ENCODE measurements at places on chromosomes 3 and 15. TPM values are rescaled to one million over a fixed set of nuclear protein-coding genes. Genes with fewer than 3 reads are reported as not detected.

The ZNF80 gene
- total RNA-seq, result 2.3 TPM

The AHSG gene
- not detected for total RNA-seq

The EXD1 gene
- total RNA-seq, result not detected

The CFAP91 gene
- total RNA-seq, result 0.77 TPM

The ADAMTS17 gene
- 1.2 TPM for total RNA-seq

The ANKRD34C gene
- total RNA-seq, result not detected

The TOMM70 gene
- 64.5 TPM for total RNA-seq

The DISP2 gene
- 1.1 TPM for total RNA-seq

GRCh38 chr3:180571831-180572598 lies 29.9 kb upstream of the TTC14 start:
- H3K4me1 ChIP-seq, result no peaks in the 10 kb centered on the region
- DNase-seq, result no peak
- no peak overlapping the region for H3K4me3 ChIP-seq
- no peak overlapping the region for H3K27ac ChIP-seq
- H3K36me3 ChIP-seq, result no peaks in the 10 kb centered on the region

DNA sequence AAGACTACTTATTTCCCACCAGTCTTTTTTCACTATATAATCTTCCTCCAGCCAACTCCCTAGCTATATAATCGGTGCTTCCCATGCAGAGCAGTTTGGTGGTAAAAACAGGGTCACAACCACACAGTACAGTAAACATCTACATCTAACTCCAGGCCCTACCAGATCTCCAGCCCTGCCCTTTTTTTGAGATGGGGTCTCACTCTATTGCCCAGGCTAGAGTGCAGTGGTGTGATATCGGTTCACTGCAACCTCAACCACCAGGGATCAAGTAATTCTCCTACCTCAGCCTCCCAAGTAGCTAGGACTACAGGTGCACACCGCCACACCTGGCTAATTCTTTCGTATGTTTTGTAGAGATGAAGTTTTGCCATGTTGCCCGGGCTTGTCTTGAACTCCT lies 49.1 kb upstream of the TLE3 start:
- DNase-seq, result no peak
- H3K36me3 ChIP-seq, result no peaks in the 10 kb centered on the region
- no peaks in the 10 kb centered on the region for H3K4me1 ChIP-seq
- H3K27me3 ChIP-seq, result no peaks in the 10 kb centered on the region
- no peak overlapping the region for H3K4me3 ChIP-seq

GRCh38 chr15:31269816-31270575 lies 56.6 kb upstream of the KLF13 start:
- DNase-seq, result no peak
- peaks cover 48% of the 10 kb centered on the region for H3K4me1 ChIP-seq
- H3K27ac ChIP-seq, result no peak overlapping the region
- no peak overlapping the region for H3K4me3 ChIP-seq
- no peaks in the 10 kb centered on the region for H3K27me3 ChIP-seq
- H3K36me3 ChIP-seq, result no peaks in the 10 kb centered on the region

DNA sequence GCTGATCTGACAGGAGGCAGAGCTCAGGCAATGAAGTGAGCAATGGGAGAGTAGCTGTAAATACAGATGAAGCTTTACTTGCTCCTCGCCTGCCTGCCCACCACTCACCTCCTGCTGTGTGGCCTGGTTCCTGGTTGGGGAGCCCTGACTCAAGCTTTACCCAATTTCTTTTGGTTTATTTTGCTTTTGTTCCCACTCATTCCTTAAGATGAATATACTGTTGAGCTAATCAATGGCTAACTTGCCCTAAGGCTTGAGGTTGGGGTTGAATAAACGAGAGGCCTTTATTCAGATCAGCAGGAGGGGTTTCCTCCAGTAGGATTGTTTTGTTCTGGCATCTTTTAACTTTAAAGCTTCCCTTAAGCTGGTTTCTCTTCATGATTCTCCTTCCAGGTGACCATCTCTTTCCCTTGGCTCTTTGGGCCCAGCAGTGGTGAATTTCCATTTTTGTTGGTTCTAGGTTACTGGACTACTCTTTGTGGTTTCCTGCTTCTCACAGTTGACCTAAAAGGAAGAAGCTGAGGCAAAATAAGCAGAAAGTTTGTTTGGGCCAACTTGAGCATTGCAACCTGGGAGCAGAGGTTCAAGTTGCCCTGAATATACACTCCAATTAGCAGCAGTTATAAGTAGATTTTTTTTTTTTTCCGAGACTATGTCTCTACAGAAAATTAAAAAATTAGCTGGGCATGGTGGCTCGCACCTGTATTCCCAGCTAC lies 44.4 kb downstream of the STARD9 start:
- H3K4me1 ChIP-seq, result no peaks in the 10 kb centered on the region
- H3K27me3 ChIP-seq, result no peaks in the 10 kb centered on the region
- no peaks in the 10 kb centered on the region for H3K36me3 ChIP-seq
- no peak for DNase-seq
- H3K27ac ChIP-seq, result no peak overlapping the region
- H3K4me3 ChIP-seq, result no peak overlapping the region

DNA sequence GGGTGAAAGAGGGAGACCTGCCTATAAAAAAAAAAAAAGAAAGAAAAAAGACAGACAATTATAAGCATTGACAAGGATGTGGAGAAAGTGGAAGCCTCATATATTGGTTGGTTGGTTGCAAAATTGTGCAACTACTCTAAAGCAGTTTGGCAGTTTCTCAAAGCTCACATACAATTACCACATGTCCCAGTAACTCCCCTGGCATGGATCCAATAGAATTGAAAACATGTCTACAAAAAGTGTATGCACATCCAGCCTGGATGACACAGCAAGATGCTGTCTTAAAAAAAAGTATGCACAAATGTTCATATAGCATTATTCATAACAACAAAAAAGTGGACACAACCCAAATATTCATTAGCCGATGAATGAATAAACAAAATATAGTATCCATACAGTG lies 19.5 kb downstream of the SETMAR start:
- no peak for DNase-seq
- H3K27ac ChIP-seq, result peak overlapping the region; percentile 7
- H3K27me3 ChIP-seq, result no peaks in the 10 kb centered on the region

- H3K4me3 ChIP-seq, result no peak overlapping the region
- DNase-seq, result no peak
- no peaks in the 10 kb centered on the region for H3K27me3 ChIP-seq
- no peak overlapping the region for H3K27ac ChIP-seq
- no peaks in the 10 kb centered on the region for H3K36me3 ChIP-seq
These were observed 45.7 kb downstream of the CD86 start for GRCh38 chr3:122100591-122101463.

GRCh38 chr3:23779841-23780240 lies 25.9 kb upstream of the UBE2E1 start:
- no peak overlapping the region for H3K4me3 ChIP-seq
- no peak for DNase-seq
- no peaks in the 10 kb centered on the region for H3K36me3 ChIP-seq

DNA sequence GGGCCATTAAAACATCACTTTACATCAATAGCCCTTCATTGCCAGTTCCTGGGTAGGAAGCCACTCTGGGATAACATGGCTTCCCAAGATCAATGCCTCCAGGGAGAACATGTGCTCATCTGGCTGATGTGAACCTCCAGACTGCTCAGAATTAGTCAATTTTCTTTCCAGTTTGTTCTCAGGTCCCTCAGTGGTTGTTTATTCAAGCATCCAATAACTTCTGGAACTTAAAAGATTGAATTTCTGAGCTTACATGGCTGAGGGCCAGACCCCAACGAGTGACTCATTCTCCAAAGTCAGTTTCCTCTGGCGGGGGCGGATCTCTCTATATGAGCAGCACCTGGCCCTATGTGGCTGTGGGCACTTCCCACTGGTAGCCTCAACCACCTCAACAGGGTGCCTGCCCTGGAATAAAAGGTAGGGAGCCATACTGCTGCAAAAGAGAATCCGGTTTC lies 34.0 kb downstream of the LYZL4 start:
- no peak for DNase-seq
- H3K4me3 ChIP-seq, result no peak overlapping the region
- H3K4me1 ChIP-seq, result no peaks in the 10 kb centered on the region
- no peaks in the 10 kb centered on the region for H3K36me3 ChIP-seq

GRCh38 chr15:26178640-26179220 lies 315.6 kb upstream of the ATP10A start:
- no peaks in the 10 kb centered on the region for H3K36me3 ChIP-seq
- no peaks in the 10 kb centered on the region for H3K4me1 ChIP-seq
- H3K27me3 ChIP-seq, result no peaks in the 10 kb centered on the region
- DNase-seq, result no peak

DNA sequence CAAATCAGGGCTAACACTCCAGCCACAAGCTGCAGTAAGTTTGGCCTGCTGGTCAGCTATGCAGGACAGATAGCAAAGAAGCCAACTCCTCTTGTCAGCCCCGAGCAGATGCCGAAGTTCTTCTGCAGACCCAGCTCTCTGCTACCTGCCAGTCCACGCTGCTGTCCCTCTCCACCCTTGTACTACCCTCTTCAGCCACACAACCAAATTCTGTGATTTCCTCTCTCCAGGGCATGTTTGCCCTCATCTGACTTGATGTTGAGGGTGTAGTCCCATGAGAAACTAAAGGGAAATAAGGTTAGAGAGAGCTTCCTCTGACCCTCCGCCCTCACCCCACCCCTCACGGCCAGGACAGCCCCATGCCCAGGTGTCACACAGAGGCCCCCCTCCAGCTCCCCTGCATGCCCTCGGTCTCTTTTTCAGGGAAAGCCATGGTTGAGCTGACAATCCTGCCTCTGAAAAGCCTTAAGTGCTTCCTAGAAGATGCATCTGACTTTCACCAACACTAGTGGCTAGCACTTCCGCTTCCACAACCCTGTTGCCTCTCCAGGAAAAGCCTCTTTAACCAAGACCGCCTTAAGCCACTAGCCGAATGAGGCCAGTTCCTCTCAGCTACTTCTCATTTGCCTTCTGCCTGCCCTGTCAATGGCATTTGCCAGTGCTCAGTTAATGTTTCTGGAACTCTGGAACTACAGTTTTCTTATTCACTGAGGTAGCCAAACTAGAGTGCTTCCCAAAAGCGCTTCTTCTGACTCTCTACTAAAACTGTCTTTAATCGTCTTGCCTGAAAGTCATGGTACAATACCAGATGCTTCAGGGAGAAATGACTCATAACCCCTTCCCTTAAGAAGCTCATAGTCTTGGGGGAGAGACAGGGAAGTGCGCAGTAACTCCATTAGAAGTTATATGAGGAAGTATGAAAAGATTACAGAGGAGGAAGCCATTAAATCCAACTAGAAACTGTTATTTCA lies 300.4 kb upstream of the STT3B start:
- no peaks in the 10 kb centered on the region for H3K27me3 ChIP-seq
- H3K36me3 ChIP-seq, result no peaks in the 10 kb centered on the region
- H3K4me3 ChIP-seq, result no peak overlapping the region

DNA sequence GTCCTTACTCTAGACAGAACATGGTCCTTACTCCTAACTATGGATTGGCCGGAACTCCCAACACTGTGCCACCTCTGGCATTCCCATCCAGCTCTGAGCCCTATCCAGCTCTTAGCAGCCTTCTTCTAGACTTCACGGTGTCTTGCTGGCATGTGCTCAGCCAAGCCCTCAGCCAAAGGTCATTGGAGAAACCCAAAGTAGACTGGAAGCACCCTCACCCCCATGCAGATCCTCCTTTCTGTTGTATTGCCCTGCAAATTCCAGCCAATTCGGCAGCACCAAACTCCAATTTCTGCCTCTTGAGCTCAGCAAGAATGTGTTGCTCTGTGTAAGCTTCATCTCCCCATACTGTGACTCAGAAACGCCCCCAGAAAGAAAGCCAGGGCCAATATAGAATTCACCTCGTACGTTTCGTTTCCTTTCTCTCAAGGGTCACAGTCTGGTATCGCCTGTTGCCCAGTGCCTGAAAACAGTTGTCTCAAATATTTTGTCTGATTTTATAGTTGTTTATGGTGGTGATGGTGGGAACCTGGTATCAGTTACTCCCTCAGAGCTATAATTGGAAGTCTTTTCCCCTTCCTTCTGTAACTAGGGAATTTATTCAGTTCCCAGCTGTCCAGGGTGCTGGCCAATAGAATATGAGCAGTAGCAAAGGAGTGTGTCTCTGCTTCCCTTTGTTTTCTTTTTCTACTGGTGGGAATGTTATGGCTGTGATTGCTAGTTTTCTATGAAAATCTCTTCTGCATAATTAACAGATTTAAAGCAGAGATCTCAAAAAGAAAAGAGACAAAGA lies 28.4 kb upstream of the EPHB3 start:
- H3K27ac ChIP-seq, result no peak overlapping the region
- no peak overlapping the region for H3K4me3 ChIP-seq
- H3K27me3 ChIP-seq, result no peaks in the 10 kb centered on the region
- H3K4me1 ChIP-seq, result no peaks in the 10 kb centered on the region
- no peak for DNase-seq

DNA sequence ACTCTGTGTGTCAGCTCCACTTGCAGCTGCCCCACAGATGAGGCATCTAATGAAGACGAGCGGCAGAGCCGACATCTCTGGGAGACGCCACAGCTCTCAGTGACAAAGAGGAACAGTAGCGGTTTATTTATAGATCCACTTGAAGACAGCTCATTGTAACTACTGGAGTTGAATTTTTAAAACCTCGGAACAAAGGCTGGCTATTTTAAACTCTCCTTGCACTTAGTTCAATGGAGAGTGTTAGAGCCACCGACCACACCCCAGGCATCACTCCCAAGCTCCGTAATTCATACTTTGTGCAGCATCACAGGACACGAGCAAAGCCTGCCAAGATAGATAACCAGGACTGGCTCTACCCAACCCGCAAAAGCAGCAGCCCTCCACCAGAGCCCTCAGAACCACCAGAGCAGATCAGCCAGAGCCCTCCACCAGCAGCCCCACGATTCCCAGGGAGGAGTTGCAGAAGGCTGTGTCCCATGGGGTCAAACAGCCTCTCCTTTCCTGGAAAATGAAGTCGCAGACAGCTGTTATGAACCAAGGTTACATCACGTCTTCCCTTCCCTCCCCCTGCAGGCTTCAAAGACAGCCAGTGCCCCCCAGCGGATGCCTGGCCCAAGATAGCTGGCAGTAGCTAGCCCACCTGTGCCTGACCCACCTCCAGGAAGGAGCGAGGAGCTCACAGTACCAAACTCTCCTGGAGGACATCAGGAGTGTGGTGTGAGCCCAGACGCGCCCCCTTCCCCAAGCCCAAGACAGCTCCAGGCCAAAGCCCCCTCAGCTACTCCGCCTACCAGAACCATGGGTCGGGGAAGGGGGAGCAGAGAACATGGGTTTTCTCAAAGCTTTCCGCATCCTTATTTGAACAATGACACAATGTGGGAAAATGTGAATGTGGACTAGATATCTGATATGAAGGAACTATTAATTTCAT lies 45.7 kb downstream of the POC1A start:
- no peaks in the 10 kb centered on the region for H3K36me3 ChIP-seq
- H3K4me1 ChIP-seq, result no peaks in the 10 kb centered on the region
- no peak for DNase-seq
- no peak overlapping the region for H3K27ac ChIP-seq
- H3K4me3 ChIP-seq, result no peak overlapping the region

DNA sequence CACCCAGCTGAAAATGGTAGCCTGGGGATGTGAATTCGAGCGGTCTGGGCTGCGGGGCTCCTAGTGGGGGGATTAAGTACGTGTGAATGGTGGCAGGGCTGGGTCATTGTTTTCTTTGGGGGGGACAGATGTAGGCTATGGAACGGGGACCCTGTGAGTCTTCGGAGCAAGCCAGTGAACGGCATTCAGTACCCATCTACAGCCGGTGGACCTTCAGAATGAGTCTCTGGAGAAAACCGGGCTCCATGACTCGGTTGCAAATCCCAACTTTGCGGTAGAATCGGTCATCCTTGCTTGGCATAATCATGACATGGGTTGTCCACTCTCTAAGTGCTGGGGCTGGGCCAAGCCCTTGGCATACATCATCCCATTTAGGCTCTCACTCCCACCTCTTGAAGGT lies 7.2 kb upstream of the EOMES start:
- peaks cover 26% of the 10 kb centered on the region for H3K4me1 ChIP-seq
- H3K36me3 ChIP-seq, result no peaks in the 10 kb centered on the region
- H3K4me3 ChIP-seq, result no peak overlapping the region
- DNase-seq, result no peak
- peaks cover 48% of the 10 kb centered on the region for H3K27me3 ChIP-seq
- no peak overlapping the region for H3K27ac ChIP-seq
